ENCODE measurements at places on chromosomes 6 and 20.

GRCh38 chr6:56147766-56148165, 99.6 kb downstream of the COL21A1 start:
- no peak for DNase-seq

DNA sequence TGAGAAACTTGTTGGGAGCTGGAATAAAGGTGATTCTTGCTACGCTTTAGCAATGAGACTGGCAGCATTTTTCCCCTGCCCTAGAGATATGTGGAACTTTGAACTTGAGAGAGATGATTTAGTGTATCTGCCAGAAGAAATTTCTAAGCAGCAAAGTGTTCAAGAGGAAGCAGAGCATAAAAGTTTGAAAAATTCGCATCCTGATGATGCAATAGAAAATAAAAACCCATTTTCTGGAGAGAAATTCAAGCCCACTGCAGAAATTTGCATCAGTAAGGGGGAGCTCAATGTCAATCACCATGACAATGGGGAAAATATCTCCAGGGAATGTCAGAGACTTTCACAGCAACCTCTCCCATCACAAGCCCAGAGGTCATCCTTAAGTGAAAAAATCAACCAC, 35.3 kb downstream of the MICA start:
- DNase-seq: no peak

DNA sequence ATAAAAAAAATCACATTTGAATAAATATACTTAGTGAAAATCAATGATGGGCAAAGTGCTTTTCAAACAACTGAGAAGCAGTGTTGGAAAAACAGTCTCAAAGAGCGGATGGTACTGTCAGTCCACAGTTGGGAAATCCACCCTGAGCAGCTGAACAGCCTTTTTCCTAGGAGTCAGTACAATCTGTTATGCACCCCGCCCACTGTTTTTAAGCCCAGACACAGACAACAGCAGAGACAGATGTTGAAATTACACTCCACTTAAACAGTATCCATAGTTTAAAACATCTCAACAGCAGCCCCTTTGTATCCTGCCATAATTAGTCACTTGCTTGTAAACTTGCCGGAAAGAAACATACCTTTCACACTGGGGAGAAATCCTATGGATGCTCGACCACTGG, 372 bp downstream of the KIAA0408 start:
- DNase-seq: no peak

DNA sequence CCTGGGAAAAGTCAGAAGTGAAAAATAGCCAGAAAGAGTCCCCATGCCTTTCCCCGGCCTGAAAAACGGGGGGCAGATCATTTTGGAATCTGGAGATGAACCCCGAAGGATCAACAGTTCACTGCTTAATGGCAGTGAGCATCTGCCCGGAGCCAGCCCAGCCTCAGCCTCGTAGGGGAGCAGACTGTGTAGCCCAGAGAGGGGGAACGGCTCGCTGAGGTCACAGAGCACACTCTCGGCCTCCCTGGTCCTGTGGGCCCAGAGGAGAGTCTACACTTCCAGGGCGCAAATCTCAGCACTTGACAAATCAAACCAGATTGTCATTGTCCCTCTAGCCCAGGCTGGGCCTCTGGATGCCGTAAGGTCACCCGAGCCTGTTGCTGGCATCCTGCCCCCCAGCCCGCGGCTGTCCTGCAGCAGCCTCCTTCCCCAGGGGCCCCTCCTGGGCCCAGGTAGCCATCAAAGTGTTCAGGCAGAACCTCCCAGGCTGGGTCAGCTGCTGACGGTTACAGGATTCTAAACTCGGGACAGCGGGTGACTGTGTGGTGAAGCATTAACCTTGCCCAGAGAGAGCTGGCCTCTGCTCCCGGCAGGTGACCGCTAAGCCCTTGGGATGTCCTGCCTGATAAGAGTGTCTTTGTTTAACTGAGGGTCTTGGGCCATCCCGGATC, 56.1 kb downstream of the GNAS-AS1 start:
- DNase-seq: no peak

DNA sequence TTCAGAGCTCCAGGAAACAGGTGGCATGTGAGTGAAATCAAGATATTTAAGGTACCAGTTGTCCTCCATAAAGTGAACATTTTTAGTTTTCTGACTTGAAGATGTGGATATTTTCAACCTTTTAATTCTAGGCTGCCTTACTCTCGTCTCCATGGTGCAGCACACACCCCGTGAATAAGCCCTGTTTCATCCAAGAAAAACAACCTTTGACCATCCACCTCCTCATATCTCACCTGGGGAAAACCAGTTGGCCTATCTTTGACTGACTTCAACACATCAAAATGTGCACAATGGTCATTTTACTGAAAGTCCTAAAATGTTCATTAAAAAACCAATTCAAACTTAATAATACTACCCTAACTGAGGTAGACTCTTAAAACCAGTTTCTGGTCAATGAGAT, 73.8 kb upstream of the CD2AP start:
- DNase-seq: no peak

GRCh38 chr6:162099685-162100084, 627.9 kb downstream of the PRKN start:
- peak; percentile 12 for DNase-seq

- no peak for DNase-seq
These were observed 15.1 kb downstream of the RNF217 start for GRCh38 chr6:124977067-124977908.

GRCh38 chr6:40346246-40346645, 240.9 kb downstream of the LRFN2 start:
- DNase-seq: no peak

DNA sequence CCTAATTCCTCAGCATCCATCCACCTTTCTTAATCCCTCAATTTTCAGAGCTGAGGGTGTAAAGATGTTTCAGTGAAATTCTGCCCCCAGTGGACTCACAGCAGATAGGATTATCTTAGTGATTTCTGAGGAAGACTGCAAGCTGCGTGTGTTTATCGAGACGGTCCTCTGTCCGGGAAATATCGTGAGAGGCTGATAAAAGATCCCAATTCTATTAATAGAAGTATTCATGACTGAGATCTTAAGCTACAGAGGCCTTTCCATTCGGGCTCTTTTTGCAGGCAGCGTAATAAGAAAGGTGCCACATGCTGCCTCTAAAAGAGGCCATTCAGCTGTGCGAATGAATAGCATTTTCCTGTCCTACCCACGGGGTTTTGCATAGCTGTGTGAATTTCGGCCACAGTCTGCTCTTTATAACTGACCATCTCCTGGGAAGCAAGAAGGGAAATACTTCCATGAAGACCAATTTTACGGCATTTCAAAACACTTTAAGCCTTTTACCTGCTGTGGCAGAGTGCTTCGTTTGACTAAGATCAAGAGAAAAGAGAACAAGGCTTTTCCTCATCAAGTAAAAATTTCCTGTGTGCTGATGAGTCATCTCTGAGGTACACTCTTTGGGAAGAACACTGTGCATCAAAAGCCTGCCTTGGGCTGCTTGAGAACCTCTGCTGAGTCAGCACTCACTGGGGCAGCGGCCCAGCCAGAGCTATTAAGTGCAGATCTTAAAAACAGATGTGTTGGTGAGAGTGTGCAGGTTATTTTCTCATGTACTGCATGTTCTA, 208.8 kb downstream of the ARHGAP18 start:
- no peak for DNase-seq

- no peak for DNase-seq
These were observed 27.7 kb upstream of the KCNG1 start for GRCh38 chr20:51050531-51051075.

- DNase-seq: no peak
These were observed 37.8 kb upstream of the ZNF831 start for GRCh38 chr20:59125836-59126235.

- no peak for DNase-seq
These were observed 2.6 kb downstream of the UBE2V1 start for GRCh38 chr20:50110141-50111047.

- DNase-seq: no peak
These were observed 95.3 kb downstream of the CD109 start for GRCh38 chr6:73791336-73791735.

- no peak for DNase-seq
These were observed 65.1 kb downstream of the ADNP start for GRCh38 chr20:50866036-50866685.

GRCh38 chr6:30329331-30329730, 2.6 kb downstream of the TRIM39 start:
- no peak for DNase-seq

DNA sequence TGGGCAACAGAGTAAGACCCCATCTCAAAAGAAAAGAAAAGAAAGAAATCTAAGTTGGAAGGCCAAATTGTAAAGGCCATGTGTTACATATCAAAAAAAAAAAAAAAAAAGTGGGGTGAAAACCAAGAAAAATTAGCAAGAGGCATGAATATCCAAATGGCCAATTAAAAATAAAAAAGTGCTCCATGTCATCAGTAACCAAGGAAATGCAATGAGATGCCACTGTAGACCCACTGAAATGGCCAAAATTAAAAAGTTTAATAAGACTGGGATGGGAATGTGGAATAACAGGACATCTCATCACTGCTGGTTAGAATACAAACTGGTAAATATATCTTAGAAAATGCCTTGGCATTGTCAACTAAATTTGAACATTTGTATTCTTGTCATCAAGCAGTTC, 30.1 kb upstream of the BCLAF1 start:
- DNase-seq: no peak

GRCh38 chr6:2938632-2939083, 32.7 kb downstream of the SERPINB6 start:
- no peak for DNase-seq

GRCh38 chr6:69820018-69820417, 23.2 kb upstream of the LMBRD1 start:
- no peak for DNase-seq

- no peak for DNase-seq
These were observed 54.7 kb downstream of the RNASET2 start for GRCh38 chr6:166901626-166902025.

DNA sequence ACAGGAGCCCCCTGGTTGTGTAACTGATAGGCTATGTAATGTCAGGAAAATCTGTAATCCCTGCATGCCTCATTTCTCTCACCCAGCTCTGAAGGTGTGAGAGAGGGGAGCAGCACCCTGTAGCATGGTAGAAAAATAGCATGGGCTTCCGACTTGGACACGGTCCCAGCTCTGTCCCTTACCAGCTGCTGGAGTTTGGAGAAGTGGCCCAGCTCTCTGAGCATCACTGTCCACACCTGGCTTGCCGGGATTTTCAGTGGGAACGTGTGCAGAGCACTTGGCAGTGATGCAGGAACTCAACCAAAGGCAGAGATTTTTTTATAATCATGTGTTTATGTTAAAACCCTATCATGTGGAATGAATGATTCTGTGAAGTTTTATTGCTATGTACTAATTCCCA, 34.6 kb downstream of the STK35 start:
- no peak for DNase-seq

DNA sequence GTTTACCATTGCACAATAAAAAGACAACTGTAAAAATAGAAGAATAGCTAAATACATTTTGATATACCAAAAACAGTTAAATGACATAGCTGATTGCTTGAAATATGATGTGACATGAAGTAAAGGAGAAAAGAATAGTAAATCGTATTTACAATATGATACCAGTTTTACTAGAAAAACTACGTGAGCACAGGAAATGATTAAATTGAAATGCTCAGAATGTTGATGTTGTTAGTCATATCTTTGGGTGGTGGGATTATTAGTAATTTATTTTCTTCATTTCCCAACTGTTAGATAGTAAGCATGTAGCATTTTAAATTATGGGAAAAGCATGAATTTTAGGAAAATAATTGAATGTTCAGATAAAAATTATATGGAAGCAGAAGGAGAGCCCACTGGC, 268.3 kb upstream of the TAB2 start:
- DNase-seq: no peak

DNA sequence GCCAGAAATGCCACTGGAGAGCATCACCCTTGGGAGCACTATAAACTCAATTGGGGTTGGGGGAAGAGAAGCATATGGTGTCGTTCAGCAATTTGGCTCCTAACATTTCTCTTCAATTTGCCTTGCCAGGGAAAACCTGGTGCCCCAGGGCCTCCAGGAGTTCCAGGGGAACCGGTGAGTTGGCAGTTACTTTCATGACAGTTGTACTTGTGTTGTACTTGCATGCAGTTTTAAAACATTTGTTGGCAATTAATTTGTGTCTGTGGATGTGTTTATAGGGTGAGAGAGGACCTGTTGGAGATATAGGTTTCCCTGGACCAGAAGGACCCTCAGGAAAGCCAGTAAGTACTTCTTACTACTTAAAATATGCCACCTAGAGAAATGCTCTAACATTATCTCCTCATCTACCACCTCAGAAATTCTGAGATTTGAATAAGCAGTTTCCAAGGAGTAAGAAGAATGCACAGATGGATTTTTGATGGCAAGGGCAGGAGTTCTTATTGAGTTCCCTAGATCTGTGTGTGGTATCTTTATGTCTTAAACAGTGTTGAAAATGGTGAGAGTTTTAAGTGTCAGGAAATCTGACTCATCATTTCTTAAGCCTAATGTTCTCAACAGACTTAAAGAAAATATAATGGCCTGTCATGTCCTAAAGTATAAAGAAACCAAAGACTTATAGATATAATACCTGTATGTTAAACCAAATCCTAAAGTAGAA, 122.5 kb downstream of the COL9A1 start:
- no peak for DNase-seq

- DNase-seq: no peak
These were observed 1.6 kb downstream of the CCN2 start for GRCh38 chr6:131949620-131949908.

DNA sequence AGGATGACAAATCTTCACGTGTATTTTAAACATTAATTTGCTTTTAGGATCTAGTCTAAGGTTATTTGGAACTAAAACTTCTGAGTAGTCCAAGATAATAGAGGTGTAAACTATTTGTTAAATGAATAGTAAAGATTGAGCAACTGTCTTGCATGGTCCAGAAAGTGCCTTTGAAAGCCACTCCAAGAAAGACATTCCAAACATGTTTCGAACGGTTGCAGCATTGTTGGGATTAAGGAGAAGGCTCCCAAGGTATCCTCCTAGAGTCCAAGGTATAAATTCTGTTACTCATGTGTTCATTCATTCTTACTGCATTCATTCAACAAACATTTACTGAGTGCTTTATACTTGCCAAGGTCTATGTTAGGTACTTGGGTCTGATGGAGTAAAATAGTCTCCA, 28.8 kb upstream of the MYLK2 start:
- DNase-seq: no peak

DNA sequence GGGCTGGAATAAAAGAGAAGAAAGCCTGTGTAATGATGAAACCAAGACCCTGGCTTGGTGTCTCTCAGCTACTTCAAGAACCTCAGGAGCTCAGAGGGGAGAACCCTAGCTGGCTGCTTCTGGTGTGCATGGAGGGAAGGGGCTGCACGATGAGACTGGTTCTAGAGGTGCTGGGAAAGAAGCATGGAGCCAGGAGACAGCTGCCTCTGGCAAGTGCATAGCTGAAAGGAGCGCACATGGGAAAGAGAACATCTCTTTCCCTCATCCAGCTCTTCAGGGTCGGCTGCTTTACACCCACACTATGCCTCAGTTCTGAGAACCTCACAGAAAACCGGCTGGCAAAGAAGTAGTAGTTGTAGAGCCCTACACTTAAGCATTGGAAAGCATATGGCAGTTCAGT, 139.5 kb downstream of the QKI start:
- no peak for DNase-seq

GRCh38 chr6:35497571-35498421, 917 bp upstream of the TEAD3 start:
- peak; percentile 33 for DNase-seq

GRCh38 chr6:17202526-17202925, 78.6 kb upstream of the RBM24 start:
- no peak for DNase-seq

GRCh38 chr6:111129013-111129412, 41.7 kb downstream of the SLC16A10 start:
- DNase-seq: no peak
